ENCODE measurements at places on chromosomes 7 and 10.

- H3K4me1 ChIP-seq, result no peaks in the 10 kb centered on the region
- no peak overlapping the region for H3K4me3 ChIP-seq
- H3K36me3 ChIP-seq, result no peaks in the 10 kb centered on the region
- H3K27me3 ChIP-seq, result no peaks in the 10 kb centered on the region
- peak; percentile 84 for DNase-seq
These were observed 238.5 kb upstream of the MAGI2 start for GRCh38 chr7:79692015-79692414.

GRCh38 chr10:114343623-114344505 is 60.4 kb downstream of the AFAP1L2 start:
- peaks cover 4% of the 10 kb centered on the region for H3K4me1 ChIP-seq
- no peaks in the 10 kb centered on the region for H3K36me3 ChIP-seq
- no peak overlapping the region for H3K27ac ChIP-seq
- no peak overlapping the region for H3K4me3 ChIP-seq
- no peaks in the 10 kb centered on the region for H3K27me3 ChIP-seq
- DNase-seq, result peak; percentile 36

- no peaks in the 10 kb centered on the region for H3K27me3 ChIP-seq
- no peaks in the 10 kb centered on the region for H3K36me3 ChIP-seq
- H3K4me3 ChIP-seq, result no peak overlapping the region
- peak; percentile 0 for DNase-seq
- H3K27ac ChIP-seq, result no peak overlapping the region
- no peaks in the 10 kb centered on the region for H3K4me1 ChIP-seq
These were observed 93.5 kb downstream of the ZNF783 start for GRCh38 chr7:149355390-149356048.

DNA sequence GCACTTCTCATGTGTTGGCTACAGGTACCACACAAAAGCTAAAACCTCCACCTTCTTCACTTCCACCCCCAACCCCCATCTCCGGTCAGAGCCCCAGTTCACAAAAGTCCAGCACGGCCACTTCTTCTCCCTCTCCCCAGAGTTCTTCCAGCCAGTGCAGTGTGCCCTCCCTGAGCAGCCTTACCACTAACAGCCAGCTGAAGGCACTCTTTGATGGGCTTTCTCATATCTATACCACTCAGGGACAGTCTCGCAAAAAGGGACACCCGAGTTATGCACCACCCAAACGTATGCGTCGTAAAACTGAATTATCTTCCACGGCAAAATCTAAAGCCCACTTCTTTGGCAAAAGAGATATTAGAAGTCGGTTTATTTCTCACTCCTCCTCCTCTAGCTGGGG is 135.7 kb upstream of the SAMD8 start:
- no peak overlapping the region for H3K4me3 ChIP-seq
- H3K27me3 ChIP-seq, result no peaks in the 10 kb centered on the region
- DNase-seq, result no peak
- H3K27ac ChIP-seq, result no peak overlapping the region

- H3K27me3 ChIP-seq, result peaks cover 9% of the 10 kb centered on the region
- DNase-seq, result no peak
- no peaks in the 10 kb centered on the region for H3K4me1 ChIP-seq
- H3K27ac ChIP-seq, result no peak overlapping the region
These were observed 40.2 kb upstream of the SYPL1 start for GRCh38 chr7:106152313-106152665.

GRCh38 chr7:47786557-47787248 is 161.6 kb downstream of the PKD1L1 start:
- H3K27me3 ChIP-seq, result no peaks in the 10 kb centered on the region
- peak; percentile 97 for DNase-seq
- H3K27ac ChIP-seq, result peak overlapping the region; percentile 79
- H3K4me3 ChIP-seq, result no peak overlapping the region
- peaks cover 31% of the 10 kb centered on the region for H3K4me1 ChIP-seq
- H3K36me3 ChIP-seq, result no peaks in the 10 kb centered on the region

- no peak for DNase-seq
- no peaks in the 10 kb centered on the region for H3K27me3 ChIP-seq
- H3K4me1 ChIP-seq, result peaks cover 18% of the 10 kb centered on the region
- no peaks in the 10 kb centered on the region for H3K36me3 ChIP-seq
- H3K4me3 ChIP-seq, result no peak overlapping the region
- peak overlapping the region; percentile 42 for H3K27ac ChIP-seq
These were observed 78.3 kb downstream of the LRRC17 start for GRCh38 chr7:102991077-102991539.

All from fibroblast of lung (primary cell).